ENCODE measurements at places on chromosomes 13 and 19.

GRCh38 chr13:80072231-80072630, 268.7 kb downstream of the SPRY2 start:
- DNase-seq = no peak

- DNase-seq = no peak
Observed at GRCh38 chr13:39494006-39494405, 109.0 kb downstream of the LHFPL6 start.

DNA sequence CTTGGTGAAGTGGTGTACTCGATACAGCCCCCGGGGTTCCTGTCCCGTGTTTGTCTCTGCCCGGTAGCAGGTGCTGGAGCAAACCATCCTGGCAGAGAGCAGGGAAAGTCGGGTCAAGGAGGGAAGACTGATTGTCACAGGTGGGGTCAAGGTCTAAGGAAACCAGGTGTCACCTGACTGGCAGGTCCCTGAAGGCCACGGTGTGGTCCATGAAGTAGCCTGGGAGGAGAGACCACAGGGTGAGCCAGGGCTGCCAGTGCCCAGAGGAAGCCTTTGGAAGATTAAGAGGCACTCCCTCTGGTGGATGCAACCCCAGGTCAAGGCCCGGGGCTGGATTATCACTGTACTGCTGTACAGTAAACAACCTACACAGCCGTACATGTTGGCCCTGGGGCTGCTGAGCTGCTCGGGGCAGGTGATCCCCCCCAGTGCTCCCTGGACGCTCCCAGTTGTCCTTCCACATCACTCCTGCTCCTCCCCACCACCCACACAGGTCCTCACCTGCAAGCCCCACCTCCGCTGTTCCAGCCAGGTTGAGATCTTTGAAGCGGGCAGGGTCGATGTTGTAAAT, 6.0 kb upstream of the CCER2 start:
- no peak for DNase-seq

DNA sequence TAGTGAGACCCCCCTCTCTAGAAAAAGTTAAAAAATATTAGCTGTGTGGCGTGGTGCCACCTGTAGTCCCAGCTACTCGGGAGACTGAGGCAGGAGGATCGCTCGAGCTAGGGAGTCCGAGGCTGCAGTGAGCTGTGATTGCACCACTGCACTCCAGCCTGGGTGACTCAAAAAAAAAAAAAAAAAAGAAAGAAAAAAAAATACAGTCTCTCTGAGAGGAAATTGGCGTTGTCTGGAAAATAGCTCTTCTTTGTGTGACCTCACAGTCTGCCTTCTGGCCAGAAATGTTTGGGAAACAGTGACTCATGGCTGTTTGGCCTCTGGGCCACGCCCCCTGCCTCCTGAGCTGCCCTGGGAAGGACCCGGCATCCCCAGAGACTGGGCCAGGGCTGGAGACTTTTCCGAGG, 10.7 kb downstream of the MARCHF2 start:
- no peak for DNase-seq

DNA sequence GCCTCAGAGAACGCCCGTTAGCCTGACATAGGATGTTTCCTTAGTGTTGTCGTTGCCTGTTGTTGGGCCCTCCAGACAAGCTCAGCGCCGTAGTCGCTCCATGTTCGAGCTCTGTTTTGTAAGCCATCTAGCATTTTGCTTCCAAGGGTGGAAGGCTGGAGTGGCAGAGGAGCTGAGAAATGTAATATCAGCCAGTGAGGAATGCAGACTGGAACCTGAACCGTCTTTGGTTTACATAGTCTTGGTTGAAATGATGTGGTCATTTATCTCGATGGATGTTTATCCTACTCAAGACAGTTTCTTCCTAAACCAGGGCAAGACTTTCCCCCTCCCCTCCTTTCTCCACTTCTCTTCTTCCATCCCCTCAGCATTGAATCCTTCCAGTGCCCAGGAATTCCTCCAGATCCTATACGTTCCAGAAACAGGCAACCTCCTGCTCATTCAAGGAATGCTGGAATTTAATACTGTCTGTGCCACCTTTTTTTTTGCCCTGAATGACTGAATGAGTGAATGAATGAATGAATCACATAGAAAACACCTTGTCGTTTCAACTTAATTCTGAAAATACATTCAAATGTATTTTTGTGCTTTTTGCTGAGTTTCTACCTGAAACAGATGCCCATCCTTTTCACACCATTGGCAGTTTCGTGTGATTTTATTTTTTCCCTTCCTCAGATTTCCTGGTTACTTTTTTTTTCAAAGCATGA, 109.5 kb upstream of the MBNL2 start:
- no peak for DNase-seq

- no peak for DNase-seq
Observed at GRCh38 chr19:51012661-51013190, 6.8 kb downstream of the KLK10 start.

GRCh38 chr19:43466793-43467192, 1.4 kb upstream of the LYPD3 start:
- DNase-seq = no peak

- DNase-seq = peak; percentile 100
Observed at GRCh38 chr19:40777937-40778705, at the start of gene RAB4B. TSS of gene RAB4B (plus strand) at chr19:40778247. CDS start at chr19:40778376, 129 bp downstream.

GRCh38 chr13:45132369-45133064, 12.2 kb downstream of the GTF2F2 start:
- DNase-seq = no peak

DNA sequence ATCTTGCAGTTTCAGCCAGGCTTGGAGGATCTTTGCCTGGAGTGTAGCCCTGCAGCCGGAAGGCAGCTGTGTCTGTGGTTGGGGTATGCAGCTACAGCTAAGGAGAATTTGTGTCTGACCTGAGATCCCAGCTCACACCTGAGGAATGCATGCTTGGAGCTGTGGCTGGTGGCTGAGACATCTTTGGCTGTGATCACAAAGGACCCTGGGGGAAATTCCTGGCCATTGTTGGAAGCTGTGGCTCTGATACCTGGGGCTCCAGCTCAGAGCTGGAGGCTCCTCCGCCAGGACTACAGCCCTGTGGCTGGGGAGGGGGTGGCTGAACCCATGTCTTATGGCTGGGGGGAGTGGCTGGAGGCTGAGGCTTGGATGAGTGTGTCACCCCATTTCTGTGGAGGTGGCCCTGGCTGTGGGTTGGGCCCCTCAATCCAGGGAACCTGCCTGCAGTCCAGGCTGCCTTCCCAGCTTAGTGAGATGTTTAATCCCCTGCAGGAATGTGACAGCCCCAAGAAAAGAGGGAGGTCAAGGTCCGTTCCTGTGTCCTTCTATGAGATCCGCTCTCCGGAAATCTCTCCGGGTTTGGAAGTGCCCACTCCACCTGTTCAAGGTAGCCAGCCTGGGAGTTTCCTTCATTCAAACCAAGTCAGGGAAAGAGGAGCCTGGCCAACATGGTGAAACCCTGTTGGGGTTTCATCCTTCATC, 27.6 kb downstream of the ARHGEF18 start:
- DNase-seq = no peak

DNA sequence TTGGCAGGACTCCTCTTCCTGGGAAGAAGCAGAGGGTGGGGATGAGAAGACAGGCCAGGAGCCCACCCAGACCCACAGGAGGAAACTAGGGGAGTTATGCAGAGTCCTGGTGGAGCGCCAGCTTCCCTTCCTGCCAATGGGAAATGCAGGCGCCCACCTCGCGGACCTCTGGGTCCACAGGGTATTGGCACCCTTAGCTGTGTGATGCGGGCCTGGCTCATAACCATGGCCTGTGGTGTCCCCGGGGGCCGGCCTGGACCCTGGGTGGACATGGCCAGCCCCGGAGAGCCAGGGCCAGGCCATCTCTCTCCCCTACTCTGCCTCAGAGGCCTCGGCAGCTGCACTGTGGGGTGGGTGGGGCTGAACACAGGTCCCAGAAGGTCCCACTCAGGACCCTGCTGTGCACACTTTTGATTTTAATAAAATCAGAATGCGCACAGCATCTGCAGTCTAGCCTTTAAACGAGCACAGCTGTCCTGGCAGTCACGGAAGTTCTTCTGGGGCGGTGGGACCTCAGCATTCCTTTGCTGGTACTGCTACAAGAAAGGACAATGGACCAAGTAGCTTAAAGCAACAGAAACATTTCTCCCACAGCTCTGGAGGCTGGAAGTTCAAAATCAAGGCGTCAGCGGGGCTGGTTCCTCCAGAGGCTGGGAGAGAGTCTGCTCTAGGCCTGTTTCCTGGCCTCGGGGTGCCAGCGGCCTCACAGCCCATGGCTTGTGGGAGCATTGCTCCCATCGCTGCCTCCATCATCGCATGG, 1.8 kb downstream of the F10 start:
- no peak for DNase-seq

DNA sequence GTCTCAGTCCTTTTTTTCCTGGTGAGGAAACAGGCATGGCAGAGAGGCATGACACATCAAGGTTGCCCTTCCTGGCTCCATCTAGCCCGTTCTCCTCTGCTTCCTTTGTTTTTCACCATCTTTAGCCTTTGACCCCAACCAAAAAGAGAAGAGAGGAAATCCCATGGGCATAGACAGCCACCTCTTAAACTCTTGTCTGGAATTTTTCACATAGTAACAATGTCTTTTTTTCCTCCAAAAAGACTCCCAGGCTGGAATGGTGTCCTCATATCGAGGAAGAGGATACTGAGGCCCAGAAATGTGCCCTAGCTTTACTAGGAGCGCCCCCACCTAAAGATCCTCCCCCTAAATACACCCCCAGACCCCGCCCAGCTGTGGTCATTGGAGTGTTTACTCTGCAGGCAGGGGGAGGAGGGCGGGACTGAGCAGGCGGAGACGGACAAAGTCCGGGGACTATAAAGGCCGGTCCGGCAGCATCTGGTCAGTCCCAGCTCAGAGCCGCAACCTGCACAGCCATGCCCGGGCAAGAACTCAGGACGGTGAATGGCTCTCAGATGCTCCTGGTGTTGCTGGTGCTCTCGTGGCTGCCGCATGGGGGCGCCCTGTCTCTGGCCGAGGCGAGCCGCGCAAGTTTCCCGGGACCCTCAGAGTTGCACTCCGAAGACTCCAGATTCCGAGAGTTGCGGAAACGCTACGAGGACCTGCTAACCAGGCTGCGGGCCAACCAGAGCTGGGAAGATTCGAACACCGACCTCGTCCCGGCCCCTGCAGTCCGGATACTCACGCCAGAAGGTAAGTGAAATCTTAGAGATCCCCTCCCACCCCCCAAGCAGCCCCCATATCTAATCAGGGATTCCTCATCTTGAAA, at the start of gene GDF15:
Gene GDF15 (plus strand): TSS at position 484 of the 868 bp plus-strand sequence. CDS start 32 bp downstream, at position 516.
- no peak for DNase-seq

DNA sequence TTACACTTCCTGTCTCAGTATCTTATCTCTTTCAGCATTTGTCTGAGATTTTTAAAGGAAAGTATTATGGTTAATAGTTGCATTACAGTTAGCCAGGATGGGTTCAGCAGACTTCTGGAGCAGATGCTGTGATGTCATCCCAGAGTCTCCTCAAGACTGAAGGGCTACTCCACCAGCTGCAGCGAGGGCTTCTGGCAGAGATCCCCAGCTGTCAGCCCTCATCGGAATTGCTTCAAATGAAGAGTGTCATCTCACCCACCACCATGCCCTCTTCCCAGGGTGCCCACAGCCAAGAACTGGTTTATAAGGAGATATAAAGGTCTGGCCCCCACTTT, 84.4 kb downstream of the FAM216B start:
- no peak for DNase-seq

DNA sequence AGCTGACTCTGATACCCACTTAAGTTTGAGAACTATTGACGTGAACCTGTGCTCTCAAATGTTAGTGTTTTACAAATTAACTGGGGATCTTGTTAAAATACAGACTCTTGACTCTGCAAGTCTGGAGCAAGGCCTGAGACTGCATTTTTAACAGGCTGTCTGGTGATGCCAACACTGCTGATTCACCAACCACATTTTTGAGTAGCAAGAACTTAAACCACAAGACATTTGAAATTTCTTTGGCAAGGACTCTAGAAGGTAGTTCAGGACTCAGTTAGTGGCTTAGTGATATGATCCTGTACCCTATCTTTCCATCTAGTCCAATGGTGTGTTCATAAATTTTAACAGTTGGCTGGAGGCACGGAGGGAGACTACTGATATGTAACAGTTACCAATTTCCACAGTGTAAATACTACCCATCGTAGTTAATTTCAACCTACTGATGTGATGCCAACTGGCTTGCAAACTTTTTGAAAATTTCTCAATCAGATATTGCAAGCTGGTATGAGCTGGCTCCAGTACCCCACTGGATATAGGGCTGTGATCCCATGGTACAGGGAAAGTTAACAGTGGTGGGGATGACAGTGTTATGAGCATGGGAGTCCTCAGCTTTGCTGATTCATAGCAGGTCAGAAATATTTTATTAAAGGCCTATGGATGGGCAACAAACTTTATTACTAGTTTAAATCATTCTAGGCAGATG, 255.1 kb downstream of the TBC1D4 start:
- DNase-seq = no peak

- no peak for DNase-seq
Observed at GRCh38 chr13:111459803-111460547, 139.5 kb downstream of the TEX29 start.

GRCh38 chr13:85313761-85314503, 485.3 kb downstream of the SLITRK6 start:
- DNase-seq = no peak

DNA sequence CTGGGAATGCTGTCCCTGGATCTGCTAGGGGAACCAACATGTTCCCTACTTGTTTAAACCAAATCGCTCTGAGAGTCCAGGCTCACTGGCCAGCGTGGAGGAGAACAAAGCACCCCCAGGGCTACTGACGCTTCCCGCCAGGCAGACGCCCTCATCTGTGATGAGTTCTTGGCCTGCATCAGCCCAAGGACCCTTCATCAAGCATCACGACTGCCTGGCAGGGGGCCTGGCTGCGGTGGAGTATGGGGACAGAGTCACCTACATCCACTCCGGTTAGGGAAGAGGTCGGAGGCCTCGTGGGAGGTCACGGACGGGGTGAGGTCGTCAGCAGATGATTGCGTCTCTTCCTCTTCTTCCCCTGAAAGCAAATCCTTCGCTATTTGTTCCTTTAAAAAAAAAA, 17.7 kb downstream of the MIER2 start:
- DNase-seq = no peak

- no peak for DNase-seq
Observed at GRCh38 chr13:34064456-34065205, 246.7 kb downstream of the RFC3 start.

- DNase-seq = no peak
Observed at GRCh38 chr13:23799945-23800344, 89.3 kb downstream of the MIPEP start.

DNA sequence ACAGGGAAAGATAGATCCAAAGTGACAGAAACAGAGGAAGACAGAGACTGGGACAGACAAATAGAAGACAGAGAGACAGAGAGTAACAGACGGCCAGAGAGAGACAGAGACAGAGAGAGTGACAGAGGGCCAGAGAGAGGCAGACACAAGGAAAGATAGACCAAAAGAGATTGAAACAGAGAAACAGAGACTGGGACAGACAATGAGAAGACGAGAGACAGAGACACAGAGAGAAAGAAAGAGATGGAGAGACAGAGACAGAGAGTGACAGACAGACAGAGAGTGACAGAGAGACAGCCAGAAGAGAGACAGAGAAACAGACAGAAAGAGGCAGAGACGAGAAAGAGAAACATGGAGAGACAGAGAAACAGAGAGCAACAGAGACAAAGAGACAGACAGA, 127.3 kb downstream of the UQCRFS1 start:
- DNase-seq = no peak
